ENCODE measurements at places on chromosomes 11 and 22.

DNA sequence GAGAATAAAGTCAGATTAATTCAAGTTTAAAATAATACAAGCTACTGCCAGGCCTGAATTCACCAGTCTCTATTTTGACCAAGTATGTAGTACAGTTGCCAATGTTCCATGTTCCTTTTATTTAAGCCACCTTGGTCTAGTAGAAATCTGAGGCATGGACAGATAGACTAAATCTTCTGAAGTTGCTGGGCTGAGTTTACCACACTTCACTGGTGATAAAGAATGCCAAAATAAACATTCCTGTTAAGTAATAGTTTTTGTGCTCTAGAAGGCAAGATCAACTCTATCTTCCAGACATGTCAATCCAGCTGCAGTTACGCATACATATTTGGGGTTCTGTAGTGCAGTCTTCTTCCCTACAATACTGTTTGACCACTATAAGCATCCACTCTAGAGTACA lies 83.9 kb upstream of the C11orf87 start:
- no peaks in the 10 kb centered on the region for H3K27me3 ChIP-seq
- H3K27ac ChIP-seq = no peak overlapping the region
- H3K4me1 ChIP-seq = no peaks in the 10 kb centered on the region
- H3K4me3 ChIP-seq = no peak overlapping the region
- no peak for DNase-seq

- no peak for DNase-seq
- no peaks in the 10 kb centered on the region for H3K27me3 ChIP-seq
- H3K36me3 ChIP-seq = no peaks in the 10 kb centered on the region
- H3K4me1 ChIP-seq = no peaks in the 10 kb centered on the region
These were observed 304.0 kb upstream of the ANO3 start for GRCh38 chr11:26027887-26028286.

DNA sequence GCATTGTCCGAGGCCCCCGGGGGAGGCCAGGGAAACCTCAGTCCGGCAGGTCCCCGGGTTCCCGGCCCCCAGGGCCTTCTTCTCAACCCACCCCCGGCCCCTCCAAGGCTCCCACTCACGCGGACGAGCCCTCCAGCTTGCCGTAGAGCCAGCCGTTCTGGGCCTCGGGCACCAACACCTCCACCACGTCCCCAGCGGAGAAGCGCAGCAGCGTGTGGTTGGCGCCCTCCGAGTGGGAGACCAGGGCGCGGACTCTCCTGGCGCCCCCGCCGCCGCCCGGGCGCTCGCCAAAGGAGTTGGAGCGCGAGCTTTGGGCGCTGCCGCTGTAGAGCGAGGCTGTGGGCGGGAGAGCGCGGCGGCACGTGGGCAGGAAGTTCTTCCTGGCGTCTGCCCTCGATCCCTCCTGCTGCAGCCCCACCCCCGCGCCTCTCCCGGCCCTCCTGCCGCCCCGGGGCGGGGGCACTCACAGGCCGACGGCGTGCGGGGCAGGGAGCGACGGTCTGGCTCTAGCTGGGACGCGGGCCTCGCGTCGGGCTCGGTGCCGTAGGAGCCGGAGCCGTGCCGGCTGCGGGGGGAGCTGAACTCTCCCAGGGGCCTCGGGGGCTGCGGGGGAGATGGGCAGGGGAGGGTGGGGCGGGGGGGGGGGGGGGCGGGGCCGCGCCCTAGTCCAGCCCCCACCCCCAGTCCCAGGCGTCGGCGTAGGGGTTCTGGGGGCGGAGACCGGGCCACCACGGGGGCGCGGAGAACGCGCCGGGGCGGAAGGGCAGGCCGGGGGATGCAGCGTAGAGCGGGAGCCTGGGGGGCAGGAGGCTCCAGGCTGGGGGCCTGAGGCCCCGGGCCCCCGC lies 4.9 kb upstream of the SLC16A8 start:
- H3K36me3 ChIP-seq = no peaks in the 10 kb centered on the region
- H3K4me3 ChIP-seq = peak overlapping the region; percentile 6
- no peaks in the 10 kb centered on the region for H3K27me3 ChIP-seq
- DNase-seq = no peak
- H3K27ac ChIP-seq = no peak overlapping the region
- no peaks in the 10 kb centered on the region for H3K4me1 ChIP-seq

- H3K4me1 ChIP-seq = no peaks in the 10 kb centered on the region
- H3K27ac ChIP-seq = no peak overlapping the region
- no peaks in the 10 kb centered on the region for H3K27me3 ChIP-seq
- no peaks in the 10 kb centered on the region for H3K36me3 ChIP-seq
- no peak overlapping the region for H3K4me3 ChIP-seq
These were observed 16.9 kb downstream of the TMEM123 start for GRCh38 chr11:102435688-102436087.

DNA sequence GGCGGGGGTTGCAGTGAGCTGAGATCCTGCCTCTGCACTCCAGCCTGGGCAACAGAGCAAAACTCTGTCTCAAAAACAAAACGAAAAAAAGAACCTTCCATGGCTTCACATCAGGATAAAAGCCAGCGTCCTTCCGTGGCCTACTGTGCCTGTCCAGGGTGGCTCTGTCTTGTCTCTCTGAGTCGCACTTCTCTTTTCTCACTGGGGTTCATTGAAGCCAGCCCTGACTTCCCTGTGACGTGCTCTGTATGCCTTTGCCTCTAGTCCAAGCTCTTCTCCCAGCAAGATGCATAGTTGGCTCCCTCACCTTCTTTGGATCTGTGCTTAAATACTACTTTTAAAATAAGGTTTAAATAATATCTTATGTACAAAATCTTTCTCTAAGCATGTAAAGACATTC lies 11.6 kb downstream of the ATXN10 start:
- H3K36me3 ChIP-seq = no peaks in the 10 kb centered on the region
- H3K4me1 ChIP-seq = peaks cover 4% of the 10 kb centered on the region
- H3K4me3 ChIP-seq = no peak overlapping the region
- no peak for DNase-seq
- H3K27me3 ChIP-seq = no peaks in the 10 kb centered on the region

DNA sequence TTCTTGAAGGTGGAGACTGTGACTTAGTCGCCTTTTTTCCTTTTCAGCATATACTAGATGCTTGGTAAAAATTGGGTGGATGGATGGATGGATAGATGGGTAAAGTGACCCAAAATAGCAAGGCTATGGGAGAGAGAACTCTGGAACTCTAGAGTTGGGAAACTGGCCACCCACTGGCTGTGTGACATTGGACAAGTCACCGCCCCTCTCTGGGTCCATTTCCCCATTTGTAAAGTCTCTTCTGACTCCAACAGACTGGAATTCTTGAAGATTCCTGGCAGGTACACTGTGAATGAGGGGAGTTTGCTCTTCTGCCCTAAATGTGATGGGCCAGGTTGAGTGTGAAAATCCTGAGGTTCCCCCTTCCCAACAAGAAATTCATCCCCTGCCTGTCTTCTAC lies 8.0 kb downstream of the TKFC start:
- DNase-seq = no peak
- H3K4me1 ChIP-seq = no peaks in the 10 kb centered on the region
- H3K36me3 ChIP-seq = no peaks in the 10 kb centered on the region

Measured in prostate gland (tissue), 2 donors.